Stimulated activated CD4-positive, alpha-beta T cell treated with anti-CD3 and anti-CD28 coated beads, Interleukin-4, amount 100 ng/mL, for 24 hours (primary cell): ENCODE measurements at places on chromosomes 16 and 17.

DNA sequence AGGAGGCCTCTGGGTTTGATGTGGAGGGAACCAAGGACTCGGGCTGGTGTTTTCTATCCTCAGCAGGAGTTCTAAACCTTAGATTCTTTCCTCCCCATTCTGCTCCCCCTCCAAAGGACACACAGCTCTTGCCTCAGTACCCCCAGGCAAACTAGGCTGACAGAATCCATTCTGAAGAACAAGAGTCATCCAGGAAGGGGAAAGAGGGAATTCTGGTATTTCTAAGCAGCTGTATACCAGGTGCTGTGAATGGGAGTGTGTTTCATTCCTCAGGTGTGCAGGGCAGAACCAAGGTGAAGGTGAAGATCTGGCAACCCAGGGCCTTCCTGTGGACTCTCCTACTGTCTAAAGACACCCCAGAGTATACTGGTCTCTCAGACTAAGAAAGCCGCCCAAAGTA, 4.1 kb downstream of the INPP5K start:
- DNase-seq: no peak

DNA sequence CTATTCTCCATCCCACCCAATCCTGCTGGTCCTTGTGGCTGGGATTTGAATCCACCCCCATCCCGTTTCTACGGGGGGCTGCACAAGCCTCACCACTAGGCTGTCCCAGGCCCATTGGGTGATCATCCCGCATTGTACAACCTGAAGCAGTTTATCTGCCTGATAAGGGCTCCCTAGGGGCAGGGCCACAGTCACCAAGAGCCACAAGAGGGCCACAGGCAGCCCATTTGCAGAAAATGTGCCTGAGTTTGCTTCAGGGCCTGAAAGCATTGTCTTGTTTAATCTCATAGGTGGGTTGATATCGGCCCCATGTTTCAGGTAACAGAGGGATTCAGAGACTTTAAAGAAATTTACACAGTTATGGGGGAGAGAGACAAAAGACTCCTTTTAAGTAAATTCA, 245.0 kb downstream of the CPPED1 start:
- DNase-seq: no peak

DNA sequence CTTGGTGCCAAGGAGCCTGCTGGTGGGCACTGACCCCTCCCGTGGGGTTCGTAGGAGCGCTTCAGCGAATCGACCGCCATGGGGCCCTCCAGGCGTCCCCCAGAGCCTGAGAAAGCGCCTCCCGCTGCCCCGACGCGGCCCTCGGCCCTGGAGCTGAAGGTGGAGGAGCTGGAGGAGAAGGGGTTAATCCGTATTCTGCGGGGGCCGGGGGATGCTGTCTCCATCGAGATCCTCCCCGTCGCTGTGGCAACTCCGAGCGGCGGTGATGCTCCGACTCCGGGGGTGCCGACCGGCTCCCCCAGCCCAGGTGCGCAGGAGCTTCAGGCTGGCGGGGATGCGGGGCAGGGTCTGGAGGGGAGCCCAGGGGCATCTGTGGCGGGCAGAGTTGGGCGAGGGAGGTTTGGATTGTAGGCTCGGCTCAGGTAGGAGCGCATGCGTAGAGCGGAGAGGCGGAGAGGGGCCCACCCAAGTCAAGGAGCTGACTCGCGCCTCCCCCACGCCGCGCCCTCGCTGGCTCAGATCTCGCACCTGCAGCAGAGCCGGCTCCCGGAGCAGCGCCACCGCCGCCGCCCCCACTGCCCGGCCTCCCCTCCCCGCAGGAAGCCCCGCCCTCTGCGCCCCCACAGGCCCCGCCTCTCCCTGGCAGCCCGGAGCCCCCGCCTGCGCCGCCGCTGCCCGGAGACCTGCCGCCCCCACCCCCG, 19.8 kb downstream of the FMNL1 start:
- no peak for DNase-seq

DNA sequence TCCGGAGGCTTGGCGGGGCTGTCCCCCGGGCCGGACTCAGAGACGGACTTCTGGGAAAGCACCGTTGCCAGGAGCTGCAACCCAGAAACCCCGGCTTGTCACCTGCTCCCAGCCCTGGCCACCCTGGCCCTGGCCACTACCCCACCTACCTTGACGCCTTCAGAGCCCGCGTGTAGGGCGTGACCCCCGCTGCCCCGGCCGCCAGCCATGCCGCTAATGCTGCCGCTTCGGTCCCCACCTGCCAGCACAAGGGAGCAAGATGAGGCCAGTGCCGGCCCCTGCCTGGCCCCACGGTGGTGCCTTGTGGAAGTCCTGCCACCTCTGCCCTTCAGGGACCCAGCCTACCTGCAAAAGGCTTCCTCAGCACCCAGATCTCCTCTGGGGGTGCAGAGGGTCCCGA, 11.4 kb downstream of the CASKIN1 start:
- DNase-seq: no peak

DNA sequence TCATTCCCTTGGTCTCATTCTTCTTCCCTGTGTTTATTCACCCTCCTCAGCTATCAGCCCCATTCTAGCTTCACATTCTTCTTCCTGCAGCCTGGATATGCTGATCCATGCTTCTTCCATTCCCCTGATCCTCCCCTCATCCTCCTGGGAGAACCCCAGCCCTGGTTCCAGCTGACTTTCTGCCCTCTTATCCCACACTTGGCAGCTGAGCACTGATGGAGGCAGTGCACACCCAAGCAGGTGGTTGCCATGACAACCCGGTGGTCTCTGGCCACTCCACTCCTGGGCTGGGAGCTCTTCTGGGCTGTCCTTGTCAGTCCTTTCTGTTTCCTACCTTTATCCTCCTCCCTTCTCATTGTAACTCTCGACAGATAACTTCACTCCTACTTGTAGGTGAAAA, 16.7 kb upstream of the TUBG2 start:
- DNase-seq: no peak

- DNase-seq: no peak
These were observed 13.9 kb downstream of the BRD7 start for GRCh38 chr16:50354629-50355456.

GRCh38 chr17:17354560-17355349, 51.6 kb downstream of the NT5M start:
- DNase-seq: peak; percentile 77

- no peak for DNase-seq
These were observed 262.6 kb downstream of the SLC39A11 start for GRCh38 chr17:72829883-72830282.

- no peak for DNase-seq
These were observed 98.4 kb downstream of the ADCY9 start for GRCh38 chr16:4017807-4018206.

DNA sequence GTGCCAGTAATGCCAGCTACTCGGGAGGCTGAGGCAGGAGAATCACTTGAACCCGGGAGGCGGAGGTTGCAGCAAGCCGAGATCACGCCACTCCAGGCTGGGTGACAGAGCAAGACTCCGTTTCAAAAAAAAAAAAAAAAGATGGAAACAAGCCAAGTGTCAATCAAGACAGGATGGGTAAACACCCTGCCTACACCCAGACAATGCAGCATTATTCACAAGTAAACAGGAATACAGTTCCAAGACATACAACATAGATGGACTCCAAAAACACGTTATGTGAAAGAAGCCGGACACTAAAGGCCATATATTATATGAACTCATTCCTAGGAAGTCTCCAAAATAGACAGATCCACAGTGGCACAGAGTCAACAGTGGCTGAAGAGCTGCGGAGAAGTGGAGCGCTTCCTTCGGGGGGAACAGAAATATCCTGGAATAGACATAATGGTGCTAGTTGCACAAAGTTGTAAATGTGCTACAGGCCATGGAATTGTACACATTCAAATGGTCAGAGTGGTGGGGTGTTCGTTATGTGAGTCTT, 33.9 kb downstream of the ANKRD11 start:
- no peak for DNase-seq

GRCh38 chr17:39195568-39196160, 1.8 kb downstream of the CACNB1 start:
- no peak for DNase-seq

DNA sequence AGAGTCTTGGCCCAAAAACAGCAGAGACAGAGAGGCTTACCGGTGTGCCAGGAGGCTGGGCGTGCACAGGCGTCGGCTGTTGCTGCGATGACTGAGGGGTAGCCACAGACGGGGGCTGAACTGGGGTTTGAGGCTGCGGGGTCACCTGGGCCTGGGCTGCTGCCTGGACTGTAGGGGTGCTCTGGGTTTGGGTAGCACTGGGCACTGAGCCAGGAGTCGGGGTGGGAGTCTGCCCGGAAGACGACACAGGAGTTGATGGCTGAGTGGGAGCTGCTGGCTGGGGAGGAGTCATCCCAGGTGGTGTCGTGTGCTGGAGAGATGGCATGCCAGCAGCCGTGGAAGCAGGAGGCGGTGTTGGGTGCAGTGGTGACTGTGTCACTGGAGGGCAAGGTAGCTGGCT, 53.2 kb upstream of the TRAP1 start:
- no peak for DNase-seq

GRCh38 chr17:37493249-37494027, 3.7 kb downstream of the DUSP14 start:
- no peak for DNase-seq

DNA sequence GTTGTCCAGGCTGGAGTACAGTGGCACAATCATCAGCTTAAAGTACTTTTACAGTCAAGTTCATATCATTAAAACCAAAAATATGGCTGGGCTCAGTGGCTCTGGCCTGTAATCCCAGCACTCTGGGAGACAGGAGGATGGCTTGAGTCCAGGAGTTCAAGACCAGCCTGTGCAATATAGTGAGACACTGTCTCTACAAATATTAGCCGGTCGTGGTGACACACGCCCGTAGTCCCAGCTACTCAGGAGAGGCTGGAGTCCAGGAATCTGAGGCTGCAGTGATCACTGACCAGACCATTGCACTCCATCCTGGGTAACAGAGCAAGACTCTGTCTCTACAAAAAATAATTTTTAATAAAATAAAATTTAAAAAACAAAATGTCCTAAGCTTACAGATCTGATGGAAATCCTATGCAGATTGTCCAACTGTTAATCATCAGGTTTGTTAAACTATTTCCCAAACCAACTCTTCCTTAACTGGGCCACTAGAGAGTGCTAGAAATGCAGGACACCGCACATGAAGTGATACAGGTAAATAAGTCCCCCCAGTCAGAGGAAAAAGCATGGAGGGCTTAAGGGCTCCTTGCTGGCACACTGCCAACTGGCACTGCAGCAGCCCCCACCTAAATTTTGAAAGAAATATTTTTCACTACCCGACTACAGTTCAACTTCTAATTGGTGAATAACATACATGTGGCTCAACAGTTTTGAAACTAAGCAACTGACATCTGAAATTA, 2.8 kb downstream of the USP22 start:
- peak; percentile 37 for DNase-seq

- DNase-seq: no peak
These were observed 3.8 kb downstream of the TRIM47 start for GRCh38 chr17:75874323-75875181.

DNA sequence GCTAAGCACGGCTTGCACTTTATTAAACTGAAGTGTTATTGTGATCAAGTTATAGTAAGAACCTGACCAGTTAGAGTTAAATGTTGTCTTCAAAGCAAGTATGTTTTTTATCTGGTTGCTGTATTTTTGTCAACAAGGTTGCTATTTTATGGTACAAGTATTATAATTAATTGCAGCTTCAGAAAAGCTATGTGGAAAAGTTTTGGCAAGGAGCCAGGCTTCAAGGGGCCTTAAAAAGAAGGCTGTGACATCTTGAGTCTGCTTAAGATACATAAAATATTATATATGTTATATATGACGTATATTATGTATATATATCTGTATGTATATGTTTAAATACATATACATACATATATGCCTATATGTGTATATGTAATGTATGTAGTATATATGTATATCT, 1461.2 kb upstream of the CDH8 start:
- DNase-seq: no peak

DNA sequence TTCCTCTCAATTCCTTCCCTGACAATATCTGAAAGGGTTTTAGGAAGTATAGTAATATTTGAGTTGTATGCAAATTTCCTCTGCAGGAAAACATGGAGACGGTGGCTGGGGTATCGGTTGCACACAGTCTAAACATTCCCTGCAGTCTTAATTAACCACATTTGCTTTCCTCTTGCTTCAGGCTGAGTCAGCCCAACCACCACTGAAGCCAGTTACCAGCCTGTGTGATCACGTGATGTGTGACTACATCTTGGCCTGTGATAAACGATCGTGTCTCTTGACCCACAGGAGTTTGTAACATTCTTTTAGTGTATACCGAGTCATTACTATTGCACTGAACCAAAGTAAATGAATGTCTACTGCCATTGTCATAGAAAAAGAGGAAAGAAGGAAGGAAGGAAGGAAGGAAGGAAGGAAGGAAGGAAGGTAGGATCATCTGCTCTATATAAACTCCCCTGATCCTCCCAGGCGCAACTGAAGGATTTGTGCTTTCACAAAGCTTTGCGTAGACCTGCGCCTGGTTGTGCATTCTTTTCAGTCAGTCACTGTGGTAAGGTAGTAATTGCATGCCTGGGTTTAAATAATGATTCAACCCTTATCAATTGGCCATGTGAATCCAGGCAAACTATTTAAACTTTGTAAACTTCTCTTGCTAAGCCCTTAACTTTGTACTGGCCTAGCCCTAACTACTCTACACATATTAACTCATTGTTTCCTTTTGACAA, 280.6 kb upstream of the SALL1 start:
- no peak for DNase-seq

DNA sequence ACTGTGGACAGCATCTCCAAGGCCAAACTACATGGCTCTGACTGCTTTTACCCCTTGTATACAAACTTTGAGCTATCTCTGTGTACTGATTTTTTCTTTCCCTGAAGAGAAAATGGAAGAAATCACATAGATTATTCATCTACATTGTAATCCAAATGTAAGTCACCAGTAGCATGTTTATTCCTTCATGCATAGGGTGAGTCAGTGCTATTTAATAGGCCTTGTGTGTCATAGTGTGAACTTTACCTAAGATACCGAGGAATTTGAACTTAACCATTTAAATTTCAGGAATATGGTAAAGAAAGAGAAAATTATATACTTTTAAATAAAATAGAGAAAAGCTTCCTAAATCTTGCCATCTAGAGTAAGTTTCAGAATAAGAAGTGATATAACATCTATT, 16.5 kb downstream of the PHKB start:
- no peak for DNase-seq

GRCh38 chr17:10842658-10843057, 4.8 kb upstream of the PIRT start:
- no peak for DNase-seq

GRCh38 chr17:65888649-65889048, 303.3 kb downstream of the CEP112 start:
- no peak for DNase-seq

GRCh38 chr16:83685615-83686165, 122.1 kb upstream of the HSBP1 start:
- DNase-seq: no peak

GRCh38 chr16:4940719-4941118, 3.8 kb upstream of the PPL start:
- no peak for DNase-seq
